Smooth muscle cell of the umbilical artery (primary cell): ENCODE measurements at places on chromosomes 5 and 9. TPM values are rescaled to one million over a fixed set of nuclear protein-coding genes. Genes with fewer than 3 reads are reported as not detected.

FAM81B gene
- total RNA-seq = not detected in 2 replicates

SNAPC3 gene
- total RNA-seq = 64.4 and 90.5 TPM in 2 replicates

JAKMIP2 gene
- total RNA-seq = 2.1 and 5.9 TPM in 2 replicates

PCDHB10 gene
- total RNA-seq = 0.42 and 0.59 TPM in 2 replicates

NUTM2F gene
- not detected in 2 replicates for total RNA-seq

PRRT1B gene
- not detected in 2 replicates for total RNA-seq

HAVCR1 gene
- total RNA-seq = not detected in 2 replicates

CARTPT gene
- not detected in 2 replicates for total RNA-seq

SPINK4 gene
- not detected in 2 replicates for total RNA-seq

PRDM9 gene
- total RNA-seq = not detected in 2 replicates

KCNN2 gene
- 0.18 and 0.59 TPM in 2 replicates for total RNA-seq

SPATA31A3 gene
- total RNA-seq = not detected in 2 replicates

PCSK1 gene
- not detected in 2 replicates for total RNA-seq

GMCL2 gene
- total RNA-seq = not detected in 2 replicates

MSH3 gene
- 19.9 and 25.6 TPM in 2 replicates for total RNA-seq

SLC27A6 gene
- total RNA-seq = under 0.01 and 0.32 TPM in 2 replicates

LIX1 gene
- total RNA-seq = 0.89 TPM in 1 of 2 replicates, not detected in the other

CXXC5 gene
- total RNA-seq = 42.9 and 63.5 TPM in 2 replicates

TGFBR1 gene
- 160 and 247 TPM in 2 replicates for total RNA-seq

ZBED3 gene
- total RNA-seq = 1.3 and 1.5 TPM in 2 replicates

NMUR2 gene
- not detected in 2 replicates for total RNA-seq

CLINT1 gene
- 152 and 184 TPM in 2 replicates for total RNA-seq

IL7R gene
- 3.6 and 9.0 TPM in 2 replicates for total RNA-seq

CCDC183 gene
- 0.30 and 0.32 TPM in 2 replicates for total RNA-seq

MSX2 gene
- total RNA-seq = 0.28 and 1.5 TPM in 2 replicates

DIRAS2 gene
- 0.78 and 3.6 TPM in 2 replicates for total RNA-seq

CDH10 gene
- total RNA-seq = 2.4 and 2.7 TPM in 2 replicates

FAM174A gene
- 34.7 and 45.7 TPM in 2 replicates for total RNA-seq
